GM06990 (cell line): ENCODE measurements at places on chromosomes 2 and 18.

GRCh38 chr2:37447446-37447845 lies 103.0 kb downstream of the QPCT start:
- no peak for DNase-seq

GRCh38 chr2:78940998-78941397 lies 84.5 kb upstream of the REG3G start:
- no peak for DNase-seq

- DNase-seq = no peak
Measured at GRCh38 chr2:178101321-178102079, 10.7 kb upstream of the RBM45 start.

DNA sequence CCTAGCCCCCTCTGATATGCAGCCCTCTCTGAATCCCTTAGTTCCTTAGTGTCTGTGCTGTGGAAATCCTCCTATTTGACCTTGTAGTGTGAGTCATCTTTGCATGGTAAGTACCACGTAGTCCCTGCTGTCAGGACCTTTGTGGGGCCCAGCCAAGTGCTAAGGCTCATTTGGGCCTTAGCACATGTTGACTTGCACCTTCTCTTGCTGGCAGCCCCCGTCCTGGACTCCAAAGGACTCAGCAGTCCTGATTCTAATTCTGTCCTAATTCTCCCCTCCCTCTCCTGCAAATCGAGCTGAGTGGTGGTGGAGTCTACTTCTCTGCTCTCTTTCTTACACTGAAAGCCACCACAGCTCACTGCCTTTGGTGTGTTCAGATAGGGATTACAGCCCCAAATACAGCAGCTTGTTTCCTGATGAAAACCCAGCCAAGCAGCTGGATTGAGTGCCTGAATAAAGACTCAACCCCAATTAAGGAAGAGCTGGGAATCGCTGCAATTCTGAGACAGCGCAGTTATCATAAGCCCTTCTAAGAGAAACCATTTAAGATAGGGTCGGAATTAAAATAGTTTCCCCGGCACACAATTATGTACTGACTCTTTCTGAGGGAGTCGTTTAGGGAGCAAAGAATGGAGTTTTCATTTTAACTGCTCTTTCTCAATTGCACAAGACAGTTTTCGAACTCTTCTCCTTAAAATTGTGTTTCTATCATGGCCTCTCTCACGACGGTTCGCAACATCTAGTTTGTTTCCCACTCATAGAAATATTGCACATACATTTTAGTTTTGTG lies 215.6 kb upstream of the TNP1 start:
- DNase-seq = no peak

DNA sequence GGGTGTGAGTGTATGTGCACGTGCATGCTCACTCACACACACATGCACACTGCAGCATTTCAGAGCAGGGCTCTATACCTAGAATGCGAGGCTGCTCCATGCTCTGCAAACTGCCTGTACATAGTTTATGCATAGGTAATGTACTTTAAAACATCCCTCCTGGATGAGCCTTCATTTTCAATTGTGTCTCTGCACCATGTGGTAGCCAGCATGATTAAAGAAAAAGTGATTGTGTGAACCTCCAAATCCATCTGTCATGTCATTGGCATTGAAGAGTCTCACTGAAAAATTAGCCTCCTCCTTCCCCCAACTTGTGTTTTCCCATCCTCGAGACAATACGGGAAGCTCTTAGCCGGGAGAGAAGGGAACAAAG lies 120.9 kb upstream of the SPATS2L start:
- no peak for DNase-seq

GRCh38 chr2:126657636-126658318 lies 1.8 kb downstream of the GYPC start:
- peak; percentile 81 for DNase-seq

DNA sequence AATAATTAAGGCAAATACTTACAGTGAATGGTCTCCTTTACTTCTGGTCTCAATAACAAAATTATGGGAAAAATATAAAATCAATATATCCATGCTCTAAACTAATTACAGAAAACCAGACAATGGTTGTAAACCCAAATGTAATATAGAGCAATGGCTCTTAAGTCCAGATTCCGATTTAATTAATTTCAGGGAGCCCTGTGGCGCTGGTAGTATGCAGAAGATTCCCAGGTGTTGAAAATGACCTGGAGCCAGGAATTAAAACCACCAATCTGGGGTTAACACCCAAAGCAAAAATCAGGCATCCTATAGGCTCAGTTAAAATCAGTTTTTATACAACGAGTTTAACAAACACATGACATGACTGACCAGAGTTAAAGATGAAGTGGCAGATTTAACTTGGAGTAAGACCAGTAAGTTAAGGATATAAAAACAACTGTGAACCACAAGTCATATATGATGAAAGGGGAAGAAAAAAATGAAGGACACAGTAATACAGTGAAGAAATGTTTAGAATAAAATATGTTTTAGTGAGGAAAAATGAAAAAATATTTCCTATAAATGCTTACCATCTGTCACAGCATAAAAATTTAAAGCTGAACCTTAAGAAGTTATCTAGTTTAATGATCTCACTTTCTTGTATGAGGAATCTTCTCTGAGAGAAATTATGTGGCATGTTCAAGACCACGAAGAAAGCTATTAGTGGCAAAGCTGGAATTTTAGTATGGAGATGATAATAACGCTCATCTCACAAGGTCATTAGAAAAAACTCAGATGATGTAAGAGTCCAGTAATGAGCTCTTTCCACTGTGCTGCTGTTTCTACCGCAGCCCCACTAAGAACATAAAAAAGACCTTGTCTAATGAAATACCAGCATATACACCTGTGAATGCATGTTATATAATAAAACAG lies 45.8 kb upstream of the FLACC1 start:
- DNase-seq = no peak

- DNase-seq = no peak
Measured at GRCh38 chr2:160582490-160583145, 89.0 kb upstream of the RBMS1 start.

DNA sequence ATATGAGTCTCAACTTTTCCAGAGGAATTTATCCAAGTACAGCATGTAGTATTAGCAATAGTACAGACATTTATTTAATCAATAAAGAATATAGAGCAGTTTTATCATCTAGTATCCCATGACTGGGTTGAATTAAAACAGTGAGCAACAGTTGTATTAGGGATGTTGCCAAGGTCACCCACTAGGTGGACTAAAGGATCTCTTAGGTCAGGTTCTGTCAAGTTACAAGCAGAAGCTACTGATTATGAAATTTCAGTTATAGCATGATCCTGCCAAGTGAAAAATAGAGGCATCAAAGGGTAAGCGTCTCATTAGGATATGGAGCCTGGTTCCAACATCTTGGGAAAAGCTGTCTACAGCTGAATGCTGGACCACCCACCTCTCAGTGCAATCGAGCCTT lies 52.1 kb upstream of the LAPTM4A start:
- no peak for DNase-seq

DNA sequence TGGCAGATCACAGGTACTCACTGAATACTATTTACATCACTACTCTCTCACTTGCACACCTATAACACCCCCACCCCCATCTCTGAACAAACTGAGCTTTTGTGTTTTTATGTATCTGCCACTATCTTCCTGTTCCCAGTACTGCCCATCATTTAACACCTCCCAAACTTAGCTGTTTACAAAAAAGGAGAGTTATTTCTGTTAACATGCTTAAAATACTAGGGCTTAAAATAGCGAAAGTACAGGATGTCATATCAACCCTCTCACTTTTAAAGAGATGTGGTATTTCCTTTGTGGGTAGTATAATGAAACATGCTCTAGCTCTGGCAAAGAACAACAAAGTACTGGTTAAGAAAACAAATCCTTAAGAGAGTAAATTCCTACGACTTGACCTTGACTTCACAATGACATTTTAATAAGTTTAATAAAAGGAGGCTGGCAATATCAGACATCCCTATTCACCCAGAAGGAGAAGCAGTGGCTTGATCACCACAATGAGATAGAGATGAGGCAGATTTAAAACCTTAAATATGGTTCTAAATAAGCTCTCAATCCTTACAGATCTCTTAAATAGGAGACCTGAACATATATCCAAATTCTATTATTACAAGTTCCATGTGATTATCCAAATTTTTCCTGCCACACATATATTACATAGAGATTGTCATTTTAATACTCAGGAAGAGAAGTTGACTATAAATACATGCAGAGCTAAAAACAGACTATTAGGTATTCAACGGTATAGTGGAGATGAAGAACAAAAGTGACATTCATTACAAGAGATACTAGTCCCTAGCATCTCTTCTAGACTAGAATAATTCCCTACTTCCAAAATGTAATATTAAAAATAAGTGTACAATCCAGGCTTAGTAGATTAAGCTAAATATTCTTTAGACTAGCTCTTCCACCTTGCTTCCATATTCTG lies 36.9 kb downstream of the TRAK2 start:
- DNase-seq = peak; percentile 40

DNA sequence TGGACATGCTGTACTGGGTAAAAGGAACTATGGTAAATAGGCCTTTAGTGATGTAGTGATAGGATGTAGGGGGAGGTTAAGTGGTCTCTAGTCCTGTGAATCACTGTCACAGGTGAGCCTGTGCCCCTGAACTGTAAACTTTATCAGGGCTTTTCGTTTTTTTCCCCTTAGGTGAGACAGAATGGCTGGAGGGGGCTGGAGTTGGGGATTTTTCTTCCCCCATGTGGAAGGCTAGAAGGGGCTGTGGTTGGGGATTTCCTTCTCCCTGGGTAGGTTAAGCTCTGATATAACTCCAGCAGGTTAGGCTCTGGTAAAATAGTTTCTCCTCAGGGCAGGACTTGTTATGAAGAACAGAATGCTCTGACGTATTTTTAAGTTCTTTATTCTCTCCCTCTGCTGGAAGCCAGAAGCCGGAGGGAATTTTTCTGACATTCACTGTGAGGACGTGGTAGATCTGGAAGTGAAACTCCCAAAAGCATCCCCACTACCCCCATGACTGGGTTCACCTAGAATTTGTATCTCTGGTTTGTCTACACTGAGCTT lies 28.5 kb downstream of the PIKFYVE start:
- no peak for DNase-seq

GRCh38 chr2:222264791-222265320 lies 33.9 kb downstream of the PAX3 start:
- DNase-seq = no peak

GRCh38 chr2:25926984-25927756 lies 48.9 kb upstream of the ASXL2 start:
- DNase-seq = no peak

DNA sequence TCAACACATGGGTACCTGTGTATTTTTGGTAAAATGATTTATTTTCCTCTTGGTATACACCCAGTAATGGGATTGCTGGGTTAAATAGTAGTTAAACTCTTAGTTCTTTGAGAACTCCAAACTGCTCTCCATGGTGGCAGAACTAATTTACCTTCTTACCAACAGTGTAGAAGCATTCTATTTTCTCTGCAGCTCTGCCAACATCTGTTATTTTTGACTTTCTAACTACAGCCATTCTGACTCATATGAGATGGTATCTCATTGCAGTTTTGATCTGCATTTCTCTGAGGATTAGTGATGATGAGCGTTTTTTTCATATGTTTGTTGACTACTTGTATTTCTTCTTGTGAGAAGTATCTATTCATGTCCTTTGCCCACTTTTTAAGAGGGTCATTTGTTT lies 180.6 kb downstream of the FSIP2 start:
- no peak for DNase-seq

DNA sequence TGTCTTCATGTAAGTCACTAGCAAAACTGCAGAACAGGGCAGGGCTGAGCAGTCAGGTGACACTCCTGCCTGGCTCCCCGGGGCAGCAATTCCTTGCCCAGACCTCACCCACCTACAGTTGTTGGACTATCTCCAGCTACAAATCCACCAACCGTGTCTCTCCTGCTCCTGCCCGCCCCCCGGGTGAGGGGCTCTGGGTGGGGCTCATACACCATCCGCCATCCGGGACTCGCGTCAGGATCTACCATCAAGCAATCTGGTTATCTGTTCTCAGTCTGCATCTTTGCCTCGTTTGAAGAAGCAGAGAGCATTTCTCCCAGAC lies 13.5 kb upstream of the GLI2 start:
- DNase-seq = no peak

DNA sequence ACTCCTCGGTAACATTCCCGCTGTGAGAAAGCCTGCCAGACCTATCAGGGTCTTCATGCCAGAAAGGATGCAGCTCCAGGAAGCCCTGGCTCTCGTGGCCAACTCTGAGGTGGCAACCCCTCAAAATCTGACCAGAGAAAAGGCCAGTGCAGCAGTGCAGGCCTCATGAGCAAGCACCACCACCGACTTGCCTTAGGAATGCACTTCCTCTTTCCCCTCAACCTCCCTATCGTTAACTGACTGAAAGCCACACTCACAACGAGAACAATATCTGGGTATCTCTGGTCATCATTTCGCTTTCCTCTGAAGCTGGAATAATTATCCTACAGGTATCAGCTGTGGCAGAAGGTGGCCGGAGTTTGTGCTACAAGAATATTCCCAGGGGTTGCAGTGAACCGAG lies 101.4 kb upstream of the POU3F3 start:
- no peak for DNase-seq

DNA sequence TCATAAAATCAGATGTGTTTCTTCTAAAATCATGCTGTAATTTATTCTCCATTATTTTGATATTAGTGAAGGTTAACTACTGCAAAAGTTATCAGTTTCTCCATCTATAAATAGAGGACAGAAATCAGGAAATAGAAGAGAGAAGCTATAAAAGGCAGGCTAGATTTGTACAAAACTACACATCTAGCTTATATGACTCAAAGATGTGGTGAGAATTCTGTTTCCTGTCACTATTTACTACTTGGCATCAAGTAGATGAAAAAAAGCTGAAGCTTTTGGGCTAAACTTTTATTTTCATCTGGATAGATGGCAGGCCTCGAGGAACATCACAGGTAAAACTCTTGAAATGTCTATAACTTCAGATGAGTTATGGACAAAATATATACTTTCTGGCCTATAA lies 49.8 kb upstream of the NAB1 start:
- DNase-seq = no peak

- no peak for DNase-seq
Measured at GRCh38 chr18:23331091-23331920, 121.8 kb upstream of the RIOK3 start.

DNA sequence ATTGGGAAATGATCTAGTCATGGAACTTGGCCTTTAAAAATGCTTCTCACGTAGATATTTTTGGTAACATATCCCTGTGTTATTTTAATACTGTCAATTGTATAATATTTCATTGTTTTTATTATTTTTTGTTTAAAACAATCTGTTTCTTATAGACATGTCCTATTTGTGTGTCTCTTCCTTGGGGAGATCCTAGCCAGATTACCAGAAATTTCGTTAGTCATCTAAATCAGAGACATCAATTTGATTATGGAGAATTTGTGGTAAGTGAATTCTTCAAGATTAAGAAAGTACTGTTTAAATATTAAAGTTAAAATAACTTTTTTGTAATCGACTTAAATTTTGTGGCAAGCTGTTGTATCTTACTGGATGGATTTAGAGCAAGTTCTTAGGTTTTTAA lies 34.9 kb downstream of the RNF138 start:
- no peak for DNase-seq

- no peak for DNase-seq
Measured at GRCh38 chr2:210534879-210535278, 21.5 kb upstream of the CPS1 start.

GRCh38 chr2:11093467-11093866 lies 61.8 kb upstream of the SLC66A3 start:
- no peak for DNase-seq

GRCh38 chr2:150997066-150997465 lies 264.6 kb downstream of the RBM43 start:
- DNase-seq = no peak
